Psoas muscle (tissue), 8 donors: ENCODE measurements at places on chromosomes 6 and 20. TPM values are rescaled to one million over a fixed set of nuclear protein-coding genes. Genes with fewer than 3 reads are reported as not detected.

DNA sequence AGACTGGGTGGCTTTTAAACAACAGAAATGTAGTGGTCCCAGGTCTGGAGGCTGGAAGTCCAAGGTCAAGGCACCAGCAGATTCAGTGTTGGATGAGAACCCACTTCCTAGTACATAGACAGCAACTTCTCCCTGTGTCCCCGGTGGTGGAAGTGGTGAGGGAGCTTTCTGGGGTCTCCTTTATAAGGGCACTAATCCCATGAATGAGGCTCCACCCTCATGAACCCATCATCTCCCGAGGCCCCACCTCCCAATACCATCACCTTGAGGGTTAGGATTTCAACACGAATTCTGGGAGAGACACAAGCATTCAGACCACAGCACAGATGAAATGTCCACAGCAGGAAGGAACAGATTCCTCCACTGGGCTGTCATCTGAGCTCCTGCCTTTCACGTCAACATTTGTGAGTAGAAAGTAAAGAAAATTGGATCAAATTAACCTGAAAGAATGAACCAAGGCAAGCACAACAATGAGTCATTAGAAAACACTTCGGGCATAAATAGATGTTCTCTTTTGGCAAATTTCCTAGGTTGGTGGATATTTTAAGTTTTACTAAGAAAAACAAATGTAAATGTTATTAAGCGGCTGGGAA, 130.7 kb downstream of the RNASET2 start:
- H3K4me1 ChIP-seq = no peaks in the 10 kb centered on the region
- no peaks in the 10 kb centered on the region for H3K36me3 ChIP-seq
- no peak overlapping the region for H3K4me3 ChIP-seq
- DNase-seq = no peak
- no peak overlapping the region for H3K27ac ChIP-seq

DNA sequence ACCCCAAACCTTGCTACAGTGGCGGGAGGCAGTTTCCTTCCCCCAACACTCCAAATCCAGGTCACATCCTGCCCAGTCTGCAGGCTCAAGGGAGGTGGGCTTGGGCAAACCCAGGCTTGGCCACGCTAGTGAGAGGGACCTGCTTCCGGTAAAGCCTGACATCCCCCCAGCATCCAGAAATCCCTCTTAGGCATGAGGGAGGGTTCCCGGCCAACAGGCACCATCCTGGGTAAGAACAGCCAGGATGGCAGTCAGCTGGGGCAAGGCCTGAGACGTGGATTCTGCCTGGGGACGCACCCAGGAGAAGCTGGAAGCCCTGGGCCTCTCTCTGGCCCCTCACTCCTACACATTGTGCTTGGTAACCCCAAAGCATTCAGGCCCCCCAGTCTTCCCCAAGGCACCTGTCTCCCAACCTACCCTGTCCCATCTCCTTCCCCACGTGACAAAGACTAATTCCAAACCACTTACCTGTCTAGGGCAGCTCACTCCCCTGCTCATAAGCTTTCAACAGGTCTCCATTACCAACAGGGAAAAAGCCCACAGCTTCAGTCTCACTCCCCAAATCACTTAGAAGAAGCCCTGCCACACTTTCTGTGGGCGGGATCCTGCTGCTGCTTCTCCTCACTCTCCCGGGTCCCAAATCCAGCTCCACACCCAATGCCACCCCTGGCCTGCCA, 2.1 kb downstream of the C20orf144 start:
- H3K27ac ChIP-seq = peak overlapping the region; percentile 77
- H3K4me1 ChIP-seq = peaks cover 36% of the 10 kb centered on the region
- peak overlapping the region; percentile 77 for H3K4me3 ChIP-seq
- peaks cover 31% of the 10 kb centered on the region for H3K36me3 ChIP-seq
- no peaks in the 10 kb centered on the region for H3K27me3 ChIP-seq
- no peak for DNase-seq

- peak overlapping the region; percentile 86 for H3K27ac ChIP-seq
- no peaks in the 10 kb centered on the region for H3K36me3 ChIP-seq
- H3K4me1 ChIP-seq = peaks cover 12% of the 10 kb centered on the region
- no peaks in the 10 kb centered on the region for H3K27me3 ChIP-seq
- peak; percentile 90 for DNase-seq
Measured at GRCh38 chr6:107114213-107114925, 946 bp downstream of the BEND3 start.

DNA sequence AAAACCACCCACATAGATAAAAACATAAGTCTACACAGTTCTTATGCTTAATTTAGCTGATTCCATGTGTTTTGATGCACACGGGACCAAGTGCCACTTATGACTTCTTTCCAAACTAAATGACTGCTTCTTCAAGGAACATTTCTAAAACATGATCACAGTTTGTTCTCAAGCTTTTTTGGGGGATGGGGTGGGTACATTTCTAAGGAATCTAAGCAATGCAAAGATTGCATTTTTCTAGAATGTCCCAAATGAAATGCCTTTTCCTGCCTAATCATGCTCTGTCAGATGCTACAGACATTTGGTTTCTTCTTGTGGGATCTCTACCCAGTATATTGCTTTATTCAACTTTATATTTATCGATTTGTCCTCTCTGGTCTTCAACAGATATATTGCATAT, 496.8 kb upstream of the JAG1 start:
- no peaks in the 10 kb centered on the region for H3K4me1 ChIP-seq
- no peaks in the 10 kb centered on the region for H3K27me3 ChIP-seq
- H3K27ac ChIP-seq = no peak overlapping the region
- no peaks in the 10 kb centered on the region for H3K36me3 ChIP-seq
- DNase-seq = no peak
- no peak overlapping the region for H3K4me3 ChIP-seq

- DNase-seq = no peak
- H3K36me3 ChIP-seq = no peaks in the 10 kb centered on the region
- no peak overlapping the region for H3K4me3 ChIP-seq
- no peak overlapping the region for H3K27ac ChIP-seq
Measured at GRCh38 chr6:157600807-157601206, 219.8 kb downstream of the ZDHHC14 start.

DNA sequence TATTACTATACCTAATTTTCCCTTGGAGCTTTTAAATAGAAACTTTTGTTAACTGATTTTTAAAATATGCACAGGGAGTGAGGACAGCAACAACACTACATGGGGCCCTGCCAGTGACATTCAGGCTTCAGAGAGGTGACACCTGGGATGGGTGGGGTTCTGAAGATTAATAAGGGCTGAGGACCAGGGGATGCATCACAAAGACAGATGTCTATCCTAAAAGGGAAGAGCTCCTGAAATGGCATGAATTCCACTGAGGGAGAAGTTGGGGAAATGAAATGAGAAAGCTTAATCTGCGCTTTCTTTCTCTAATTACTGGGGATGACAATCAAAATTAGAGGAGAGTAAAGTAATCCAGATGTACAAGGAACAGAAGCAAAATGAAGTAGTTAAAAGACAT, 162.8 kb downstream of the BTBD9 start:
- H3K4me3 ChIP-seq = no peak overlapping the region
- H3K36me3 ChIP-seq = no peaks in the 10 kb centered on the region
- H3K27ac ChIP-seq = no peak overlapping the region
- H3K27me3 ChIP-seq = no peaks in the 10 kb centered on the region
- H3K4me1 ChIP-seq = peaks cover 5% of the 10 kb centered on the region
- no peak for DNase-seq

BTNL2 gene
- polyA plus RNA-seq = not detected
